Urinary bladder (tissue), 4 donors: ENCODE measurements at places on chromosomes 7 and 10.

DNA sequence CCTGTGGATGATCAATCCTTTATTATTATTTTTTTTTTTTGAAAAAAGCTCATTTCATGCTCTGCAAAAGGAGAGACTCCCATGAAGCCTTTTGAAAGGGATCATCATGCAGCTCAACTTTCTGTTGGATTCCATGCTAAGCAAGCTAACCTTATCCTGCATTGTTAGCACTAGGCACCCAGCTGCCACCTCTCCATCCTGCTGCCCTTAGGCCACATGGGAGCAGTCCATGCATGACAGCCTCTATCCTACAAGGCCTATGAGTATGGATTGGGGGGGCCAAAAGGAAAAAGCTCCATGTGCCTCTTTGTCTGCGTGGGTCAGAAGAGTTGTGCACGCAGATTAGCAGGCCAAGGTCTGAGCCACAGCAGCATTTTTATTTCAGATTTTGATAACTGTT, 19.2 kb downstream of the SMNDC1 start:
- no peak for DNase-seq

GRCh38 chr7:2242541-2243429, 759 bp downstream of the NUDT1 start:
- DNase-seq, result no peak

DNA sequence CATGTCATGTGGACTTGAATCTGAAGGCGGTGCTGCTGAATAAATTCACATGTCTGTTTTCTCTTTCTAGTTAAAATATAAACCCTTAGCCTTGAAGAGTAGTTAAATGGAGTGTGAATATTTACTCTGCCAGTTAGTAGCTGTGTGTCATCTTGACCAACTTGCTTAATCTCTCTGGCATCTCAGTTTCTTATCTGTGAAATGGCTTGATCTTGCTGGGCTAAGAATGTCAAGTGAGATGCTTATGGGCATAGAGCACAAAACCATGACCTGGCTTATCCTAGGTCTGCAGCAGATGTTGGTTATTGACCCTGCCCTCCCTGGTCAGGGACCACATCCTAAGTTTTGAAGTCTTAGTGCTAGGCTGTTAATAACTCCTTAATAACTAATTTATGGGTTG, 16.6 kb downstream of the ARID5B start:
- no peak for DNase-seq

DNA sequence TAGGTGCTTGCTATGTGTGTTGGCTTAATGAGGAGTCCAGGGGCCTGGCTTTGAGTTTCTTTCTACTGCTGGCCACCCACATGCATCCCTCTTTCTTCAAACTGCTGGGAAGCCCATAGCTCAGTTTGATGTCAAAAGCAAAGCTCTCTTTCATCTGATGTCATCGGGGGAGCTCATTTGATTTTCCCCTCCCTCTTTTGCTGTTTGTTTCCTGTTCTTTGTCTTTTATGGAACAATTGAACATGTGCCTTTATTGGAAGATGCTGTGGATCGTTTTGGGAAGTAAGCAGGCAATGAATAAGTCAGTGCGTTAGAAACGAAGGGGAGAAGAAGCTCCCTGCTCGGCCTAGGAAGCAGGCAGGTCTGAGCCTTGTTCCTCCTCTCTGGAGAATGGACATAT, 140.7 kb downstream of the GRK5 start:
- DNase-seq, result no peak

GRCh38 chr7:157493017-157493416, 156.2 kb downstream of the DNAJB6 start:
- no peak for DNase-seq
